ENCODE measurements at places on chromosomes 1 and 21. TPM values are rescaled to one million over a fixed set of nuclear protein-coding genes. Genes with fewer than 3 reads are reported as not detected.

The GCSAML gene
- 0.72 TPM for total RNA-seq

The DFFA gene
- 23.5 TPM for total RNA-seq

The HHAT gene
- total RNA-seq: 8.3 TPM

The SLC30A2 gene
- total RNA-seq: 1.2 TPM

The KCNH1 gene
- 2.5 TPM for total RNA-seq

The HMCN1 gene
- 24.7 TPM for total RNA-seq

Data from tongue (tissue), 3 donors.